HTR-8/SVneo (cell line): ENCODE measurements at places on chromosomes 11 and 22.
A peak's percentile ranks its signal among the peaks of the same experiment; 100 is the strongest.

GRCh38 chr11:124481365-124482323 lies 36.1 kb upstream of the OR8B8 start:
- DNase-seq = no peak

DNA sequence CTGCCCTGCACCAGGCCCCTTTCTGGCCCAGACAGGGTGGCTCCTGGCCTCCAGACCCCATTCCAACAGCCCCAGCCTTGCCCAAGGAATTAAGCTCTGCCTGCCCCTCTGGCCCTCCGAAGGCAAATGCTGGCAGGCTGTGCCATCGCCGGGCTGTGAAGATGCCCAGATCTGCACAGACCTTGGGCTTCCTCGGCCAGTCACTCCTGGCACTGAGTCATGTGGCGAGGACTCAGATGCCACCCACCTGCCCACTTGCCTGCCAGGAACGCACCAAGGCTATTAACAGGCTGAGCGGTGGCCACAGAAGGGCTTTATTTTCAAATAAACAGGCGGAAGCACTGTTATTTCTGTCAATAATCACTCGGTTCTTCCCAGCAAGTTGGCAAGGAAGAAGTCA lies 50.3 kb upstream of the TTLL12 start:
- DNase-seq = no peak

- DNase-seq = no peak
Measured at GRCh38 chr11:126723665-126724045, 276.9 kb downstream of the KIRREL3 start.

GRCh38 chr22:19959043-19959586 lies 17.5 kb upstream of the TXNRD2 start:
- no peak for DNase-seq

GRCh38 chr11:130304651-130305050 lies 10.1 kb downstream of the ZBTB44 start:
- no peak for DNase-seq

DNA sequence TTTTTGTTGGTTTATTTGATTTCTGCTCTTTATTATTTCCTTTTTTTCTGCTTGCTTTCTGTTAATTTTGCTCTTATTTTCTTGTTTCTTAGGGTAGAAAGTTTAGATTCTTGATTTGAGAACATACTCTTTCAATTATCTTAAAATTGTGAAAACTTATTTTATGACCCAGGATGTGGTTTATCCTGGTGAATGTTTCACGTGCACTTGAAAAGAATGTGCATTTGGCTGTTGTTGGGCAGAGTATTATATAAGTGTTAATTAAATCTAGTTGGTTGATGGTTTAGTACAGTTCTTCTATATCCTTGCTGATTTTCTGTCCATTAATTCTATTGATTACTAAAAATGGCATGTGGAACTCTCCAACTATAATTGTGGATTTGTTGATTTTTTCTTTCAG lies 66.9 kb upstream of the NARS2 start:
- no peak for DNase-seq

GRCh38 chr22:44975427-44976262 lies 34.2 kb downstream of the PHF21B start:
- DNase-seq = peak; percentile 80

DNA sequence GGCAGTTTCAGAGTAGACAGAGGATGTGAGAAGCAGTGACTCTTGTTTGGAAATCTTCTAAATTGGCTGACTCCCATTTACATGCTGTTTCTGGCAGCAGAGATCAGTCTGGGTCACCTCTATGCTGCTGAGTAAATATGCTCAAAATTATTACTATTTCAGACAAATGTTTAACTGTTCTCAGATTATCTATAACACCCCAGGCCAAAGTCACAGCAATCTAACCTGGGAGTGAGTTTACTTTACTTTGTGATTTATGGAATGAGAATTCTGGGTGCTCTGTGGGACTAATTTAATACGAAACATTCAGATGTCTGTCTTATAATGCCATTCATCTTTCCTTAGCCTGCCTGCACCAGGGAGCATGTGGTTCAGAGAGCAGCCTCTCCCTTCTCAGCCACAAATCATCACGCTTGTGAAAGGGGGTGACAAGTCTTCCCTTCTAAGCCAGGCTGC lies 282.5 kb upstream of the MPPED2 start:
- no peak for DNase-seq

DNA sequence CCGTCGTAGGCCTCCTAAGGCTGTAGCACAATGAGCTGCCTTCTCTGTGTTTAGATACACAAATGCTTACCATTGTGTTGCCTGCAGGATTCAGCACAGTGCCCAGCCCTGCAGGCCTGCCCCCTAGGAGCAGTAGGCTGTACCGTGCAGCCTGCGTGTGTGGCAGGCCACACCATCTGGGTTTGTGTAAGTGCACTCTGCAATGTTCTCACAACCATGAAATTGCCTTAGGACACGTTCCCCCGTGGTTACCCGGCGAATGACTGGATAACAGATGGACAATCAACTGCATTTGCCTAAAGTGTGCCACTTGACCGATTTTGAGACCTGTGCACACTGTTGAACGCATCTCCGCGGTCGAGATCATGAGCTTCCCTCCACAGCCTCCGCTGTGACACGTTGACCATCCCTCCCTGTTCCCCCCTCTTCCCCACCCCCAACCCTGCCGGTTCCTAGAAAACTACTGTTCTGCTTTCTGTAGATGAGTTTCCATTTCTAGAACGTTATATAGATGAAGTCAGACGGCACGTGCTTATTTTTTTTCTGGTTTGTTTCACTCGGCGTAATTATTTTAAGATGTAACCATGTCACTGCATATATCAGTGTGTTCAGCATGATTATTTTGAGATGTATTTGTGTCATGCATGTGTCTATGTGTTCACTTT lies 22.2 kb upstream of the CTSD start:
- no peak for DNase-seq

GRCh38 chr11:73227571-73228211 lies 9.6 kb downstream of the P2RY2 start:
- DNase-seq = no peak

DNA sequence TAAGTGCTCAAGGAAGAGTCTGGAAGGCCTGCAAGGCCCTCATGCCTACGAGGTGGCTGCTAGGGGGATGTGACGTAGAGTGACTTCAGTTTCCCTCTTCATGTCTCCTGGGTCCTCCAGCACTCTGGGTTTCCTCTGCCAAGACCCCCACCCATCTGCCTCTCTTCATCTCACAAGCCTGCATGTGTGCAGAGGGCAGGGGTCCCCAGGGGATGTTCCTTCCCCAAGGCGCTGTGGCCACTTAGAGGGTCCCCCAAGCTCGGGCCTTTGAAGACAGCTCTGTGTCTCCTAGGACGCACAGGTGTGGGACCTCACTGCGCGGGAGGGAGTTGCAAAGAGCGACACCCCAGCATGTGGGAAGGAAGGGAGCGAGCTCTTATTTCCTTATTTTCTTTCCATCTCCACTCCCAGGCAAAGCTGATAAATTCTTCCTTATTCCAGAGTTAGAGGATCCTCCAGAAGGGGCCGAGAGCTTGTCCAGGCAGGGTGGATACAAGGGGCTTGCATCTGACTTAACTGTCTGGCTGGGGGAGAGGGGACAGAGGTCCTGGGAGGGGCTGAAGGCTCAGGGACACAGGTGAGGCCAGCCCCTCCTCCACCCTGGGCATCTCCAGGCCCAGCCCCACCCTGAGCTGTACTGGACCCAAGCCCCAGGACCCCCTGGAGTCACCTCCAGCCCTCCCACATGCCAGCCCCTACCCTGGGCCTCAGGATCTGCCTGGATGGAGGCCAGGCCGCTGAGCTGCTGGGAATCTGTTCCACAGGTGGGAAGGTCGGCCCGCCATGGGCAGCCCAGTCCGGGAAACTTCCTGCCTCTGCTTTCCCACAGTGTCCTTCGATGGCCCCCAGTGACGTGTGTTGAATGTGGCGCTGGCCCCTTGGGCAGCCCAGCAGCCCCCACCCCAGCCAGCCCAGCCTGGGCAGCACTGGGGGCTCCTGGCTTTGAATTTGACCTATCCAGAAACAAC lies 59.7 kb upstream of the KCNQ1OT1 start:
- DNase-seq = no peak

DNA sequence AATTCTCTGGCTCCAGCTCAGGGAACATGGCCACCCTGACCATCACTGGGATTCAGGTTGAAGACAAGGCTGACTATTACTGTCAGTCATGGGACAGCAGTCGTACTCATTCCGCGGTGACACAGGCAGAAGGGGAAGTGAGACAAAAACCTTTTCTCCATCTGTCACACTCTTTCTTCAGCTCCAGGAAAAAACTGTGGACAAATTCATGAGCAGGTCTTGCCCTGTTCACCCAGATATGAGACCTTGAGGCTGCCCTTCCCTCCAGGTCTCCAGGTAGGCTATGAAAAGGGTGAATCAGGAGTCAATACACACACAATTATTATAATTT lies 39.4 kb upstream of the GGTLC2 start:
- no peak for DNase-seq

- DNase-seq = no peak
Measured at GRCh38 chr11:10265936-10266335, 28.1 kb downstream of the SBF2 start.

- DNase-seq = no peak
Measured at GRCh38 chr11:95791709-95792033, 1.4 kb downstream of the CEP57 start.

- DNase-seq = no peak
Measured at GRCh38 chr11:104898685-104899013, 389 bp upstream of the CASP12 start.

- DNase-seq = peak; percentile 51
Measured at GRCh38 chr11:11028017-11028692, 170.3 kb upstream of the ZBED5 start.

DNA sequence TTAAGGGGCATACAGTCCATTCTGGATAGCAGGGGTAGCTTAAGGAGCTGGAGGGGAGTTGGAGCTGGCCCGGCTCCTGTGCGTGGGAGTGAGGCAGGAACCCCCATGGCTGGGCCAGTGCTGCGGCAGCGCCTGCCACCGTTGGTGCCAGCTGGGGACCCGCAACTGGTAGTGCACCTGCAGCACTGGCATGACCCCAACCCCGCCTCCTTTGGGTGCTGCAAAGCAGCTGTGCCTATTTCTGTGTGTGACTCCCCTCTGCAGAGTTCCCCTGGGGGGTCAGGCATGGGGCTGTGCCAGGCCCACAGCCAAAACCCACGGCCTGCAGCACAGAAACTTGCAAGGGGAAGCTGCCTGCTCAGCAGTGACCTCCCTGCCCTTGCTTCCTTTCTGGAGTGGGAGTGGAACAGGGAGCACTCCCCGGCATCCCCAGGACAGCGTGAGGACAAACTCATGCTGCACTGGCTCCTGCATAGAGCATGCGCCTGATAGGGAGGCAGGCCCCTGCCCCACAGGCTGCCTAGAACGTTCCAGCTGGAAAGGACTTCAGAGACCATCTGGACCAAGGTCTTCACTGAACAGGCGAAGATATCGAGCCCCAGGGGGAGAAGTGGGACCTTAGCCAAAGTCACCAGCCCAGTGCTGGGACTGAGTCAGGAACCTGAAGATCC lies 26.2 kb upstream of the RAB1B start:
- DNase-seq = no peak

GRCh38 chr11:106400949-106401570 lies 323.6 kb downstream of the AASDHPPT start:
- no peak for DNase-seq

GRCh38 chr11:131957875-131958274 lies 587.5 kb downstream of the NTM start:
- DNase-seq = no peak

GRCh38 chr11:59680287-59681154 lies 11.7 kb upstream of the PATL1 start:
- peak; percentile 75 for DNase-seq

DNA sequence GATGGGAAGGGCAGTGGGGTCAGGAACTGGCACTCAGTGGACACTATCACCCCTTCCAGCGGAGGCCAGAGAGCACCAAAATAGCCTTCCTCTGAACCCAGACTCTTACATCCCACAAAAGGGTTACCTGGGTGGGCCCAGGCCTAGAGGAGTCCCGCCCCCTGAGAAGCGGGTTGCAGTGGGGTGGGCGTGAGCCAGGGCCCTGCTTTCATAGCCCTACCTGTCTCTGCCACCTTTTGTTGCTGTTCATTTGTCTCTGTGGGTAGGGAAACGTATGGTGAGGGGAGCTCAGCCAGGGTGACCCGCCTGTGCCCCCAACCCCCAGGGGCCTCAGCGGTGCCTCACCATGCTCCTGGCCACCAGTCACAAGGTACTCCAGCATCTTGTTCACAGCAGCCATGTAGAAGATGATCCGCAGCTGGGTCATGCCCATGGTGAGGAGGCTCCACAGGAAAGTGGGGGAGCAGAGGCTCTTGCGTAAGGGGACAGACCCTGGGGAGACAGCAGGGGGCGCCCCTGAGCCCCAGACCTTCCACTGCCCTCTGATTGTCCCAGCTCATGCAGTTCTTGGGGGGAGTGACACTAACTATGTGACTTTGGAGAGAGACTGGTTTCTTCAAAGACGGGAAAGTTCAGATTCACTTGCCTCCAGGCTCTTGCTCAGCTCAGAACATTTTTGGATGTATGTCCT lies 24.0 kb downstream of the SLC43A1 start:
- no peak for DNase-seq

GRCh38 chr22:31126128-31126868 lies 3.5 kb downstream of the INPP5J start:
- no peak for DNase-seq

DNA sequence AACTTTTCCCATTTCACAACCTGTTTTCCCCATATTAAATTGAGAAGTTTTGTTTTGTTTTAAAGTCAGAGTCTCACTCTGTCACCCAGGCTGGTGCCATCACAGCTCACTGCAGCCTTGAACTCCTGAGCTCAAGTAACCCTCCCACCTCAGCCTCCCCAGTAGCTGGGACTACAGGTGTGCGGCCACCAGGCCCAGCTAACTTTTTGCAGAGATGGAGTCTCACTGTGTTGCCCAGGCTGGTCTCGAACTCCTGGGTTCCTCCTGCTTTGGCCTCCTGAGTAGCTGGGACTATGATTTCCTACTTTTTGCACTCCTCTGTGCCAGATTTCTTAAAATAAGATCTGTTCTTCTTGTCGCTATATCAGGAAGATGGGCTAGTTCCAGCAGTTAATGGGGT lies 44.9 kb downstream of the GNB1L start:
- no peak for DNase-seq

- DNase-seq = no peak
Measured at GRCh38 chr11:127133061-127133460, 132.5 kb upstream of the KIRREL3 start.

- DNase-seq = no peak
Measured at GRCh38 chr11:40140560-40140959, 1318.9 kb downstream of the LRRC4C start.

DNA sequence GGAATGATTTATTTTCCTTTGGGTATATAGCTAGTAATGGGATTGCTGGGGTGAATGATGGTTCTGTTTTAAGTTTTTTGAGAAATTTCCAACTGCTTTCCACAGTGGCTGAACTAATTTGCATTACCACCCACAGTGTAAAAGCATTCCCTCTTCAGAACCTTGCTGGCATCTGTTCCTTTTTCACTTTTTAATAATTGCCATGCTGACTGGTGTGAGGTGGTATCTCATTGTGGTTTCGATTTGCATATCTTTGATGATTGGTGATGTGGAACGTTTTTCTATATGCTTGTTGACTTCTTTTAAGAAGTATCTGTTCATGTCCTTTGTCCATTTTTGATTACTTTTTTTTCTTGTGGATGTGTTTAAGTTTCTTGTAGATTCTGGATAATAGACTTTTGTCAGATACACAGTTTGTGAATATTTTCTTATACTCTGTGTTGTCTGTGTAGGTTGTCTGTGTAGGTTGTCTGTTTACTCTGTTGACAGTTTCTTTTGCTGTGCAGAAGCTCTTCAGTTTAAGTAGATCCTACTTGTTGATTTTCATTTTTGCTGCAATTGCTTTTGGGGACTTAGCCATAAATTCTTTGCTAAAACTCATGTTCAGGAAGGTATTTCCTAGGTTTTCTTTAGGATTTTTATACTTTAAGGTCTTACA lies 291.8 kb upstream of the DDI1 start:
- DNase-seq = no peak
